ENCODE measurements at places on chromosomes 6 and 20. TPM values are rescaled to one million over a fixed set of nuclear protein-coding genes. Genes with fewer than 3 reads are reported as not detected.

DNA sequence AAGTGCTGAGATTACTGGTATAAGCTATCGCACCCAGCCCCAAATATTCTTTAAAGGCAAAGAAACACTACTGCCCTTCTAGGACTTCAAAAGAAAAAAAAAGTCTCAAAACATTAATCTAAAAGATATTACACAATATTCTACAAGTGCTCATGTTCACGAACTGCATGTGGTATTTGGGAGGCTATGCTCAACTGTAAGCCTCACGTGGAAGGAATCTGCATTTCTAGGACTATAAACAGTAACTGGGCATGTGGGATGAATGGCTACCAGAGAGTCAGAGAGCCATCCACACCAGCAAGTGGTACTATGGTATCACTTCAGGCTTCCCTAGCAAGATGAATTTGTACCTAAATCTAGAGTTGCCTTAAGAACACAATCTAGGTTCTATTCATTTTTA lies 50.0 kb downstream of the FKBP5 start:
- DNase-seq: no peak

- DNase-seq: no peak
These were observed 14.6 kb downstream of the PKIB start for GRCh38 chr6:122624853-122625252.

DNA sequence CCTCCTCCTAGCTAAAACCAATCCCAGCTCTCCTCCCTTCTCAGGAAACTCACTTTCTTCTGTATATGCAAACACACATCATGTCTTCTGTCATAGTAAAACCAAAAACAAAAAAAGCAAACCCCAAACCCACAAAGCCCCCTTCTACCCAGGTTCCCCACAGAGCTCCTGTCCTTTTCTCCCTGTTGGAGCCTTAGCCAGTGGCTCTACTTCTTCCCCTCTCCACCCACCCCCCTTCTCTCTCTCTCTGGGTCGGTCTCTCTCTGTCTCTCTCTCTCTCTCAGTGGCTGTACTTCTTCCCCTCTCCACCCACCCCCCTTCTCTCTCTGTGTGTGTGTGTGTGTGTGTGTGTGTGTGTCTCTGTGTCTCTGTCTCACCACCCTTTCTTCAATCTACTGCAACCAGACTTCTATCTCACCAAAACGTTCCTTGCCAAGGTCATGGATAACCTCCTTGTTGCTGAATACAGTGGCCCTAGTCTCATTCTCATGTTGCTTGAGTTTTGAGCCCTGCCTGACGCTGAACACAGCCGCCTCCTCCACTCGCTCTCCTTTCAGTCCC lies 8.7 kb upstream of the OSER1 start:
- no peak for DNase-seq

- no peak for DNase-seq
These were observed 62.9 kb downstream of the TRMT6 start for GRCh38 chr20:5887386-5887785.

GRCh38 chr6:37010402-37010892 lies 5.0 kb downstream of the FGD2 start:
- DNase-seq: no peak

GRCh38 chr20:40956542-40957264 lies 71.9 kb upstream of the TOP1 start:
- DNase-seq: no peak

DNA sequence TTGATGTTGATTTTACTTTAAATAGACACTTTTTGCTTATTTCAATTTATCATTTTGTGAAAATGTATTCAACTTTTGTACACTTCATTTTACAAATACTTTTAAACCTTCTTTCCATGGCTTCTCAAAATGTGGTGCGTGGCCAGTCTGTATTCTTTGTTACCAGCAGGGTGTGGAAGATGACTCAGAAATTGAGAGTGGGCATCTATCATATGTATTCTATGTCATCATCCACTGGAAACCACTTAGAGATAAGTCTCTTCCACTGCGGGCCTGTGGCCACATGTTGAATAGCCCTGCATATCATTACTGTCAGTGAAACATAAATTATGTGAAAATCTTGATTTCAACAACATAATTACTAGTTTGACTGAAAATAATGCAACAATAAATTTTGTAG lies 52.6 kb upstream of the MC3R start:
- DNase-seq: peak; percentile 11

DNA sequence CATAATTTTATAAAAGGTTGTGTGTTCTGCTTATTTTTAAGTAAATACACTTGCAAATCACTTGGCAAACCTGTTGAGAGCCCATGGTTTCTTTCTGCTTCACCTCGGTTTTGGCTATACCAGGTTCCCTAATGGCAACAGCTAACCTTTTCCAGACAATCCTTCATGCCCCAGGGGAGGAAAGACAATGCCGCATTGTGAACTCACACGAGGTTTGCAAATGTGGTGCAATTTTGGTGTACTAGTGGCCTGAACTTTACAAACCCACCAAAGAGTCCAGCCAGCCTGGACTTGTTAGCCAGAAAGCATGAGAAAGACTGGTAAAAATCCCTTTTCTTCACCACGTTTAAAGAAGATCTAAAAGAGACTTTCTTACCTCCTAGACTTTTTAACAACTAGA lies 84.8 kb upstream of the SOX4 start:
- DNase-seq: peak; percentile 97

FERMT1 gene
- 204 TPM for polyA plus RNA-seq

GRCh38 chr20:53899351-53900167 lies 170.8 kb downstream of the BCAS1 start:
- DNase-seq: peak; percentile 96

DNA sequence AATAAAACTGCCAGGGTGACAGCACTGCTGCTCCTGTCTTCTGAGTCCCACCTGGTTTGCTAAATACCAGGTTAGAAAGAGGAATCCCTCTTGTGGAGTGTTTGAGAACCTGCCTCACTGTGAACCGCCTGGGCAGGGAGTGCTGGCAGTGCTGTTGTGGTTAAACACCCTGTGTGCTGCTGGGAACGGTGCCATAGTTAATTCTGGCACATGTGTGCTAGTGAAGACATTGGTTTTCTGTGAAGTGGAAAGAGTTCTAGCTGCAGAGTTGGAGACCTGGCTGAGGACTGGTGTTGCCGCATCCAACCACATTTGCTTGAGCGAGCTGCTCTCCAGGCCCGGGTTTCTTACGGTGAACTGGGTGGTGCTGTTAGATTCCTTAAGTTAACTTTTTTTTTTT lies 72.7 kb downstream of the IGF2R start:
- DNase-seq: peak; percentile 82

GRCh38 chr20:47713163-47713562 lies 72.1 kb downstream of the SULF2 start:
- no peak for DNase-seq

Data from mammary epithelial cell (primary cell).